ENCODE measurements at places on chromosomes 2 and 18.

GRCh38 chr18:22467760-22468553 lies 50.2 kb upstream of the CTAGE1 start:
- DNase-seq: no peak

DNA sequence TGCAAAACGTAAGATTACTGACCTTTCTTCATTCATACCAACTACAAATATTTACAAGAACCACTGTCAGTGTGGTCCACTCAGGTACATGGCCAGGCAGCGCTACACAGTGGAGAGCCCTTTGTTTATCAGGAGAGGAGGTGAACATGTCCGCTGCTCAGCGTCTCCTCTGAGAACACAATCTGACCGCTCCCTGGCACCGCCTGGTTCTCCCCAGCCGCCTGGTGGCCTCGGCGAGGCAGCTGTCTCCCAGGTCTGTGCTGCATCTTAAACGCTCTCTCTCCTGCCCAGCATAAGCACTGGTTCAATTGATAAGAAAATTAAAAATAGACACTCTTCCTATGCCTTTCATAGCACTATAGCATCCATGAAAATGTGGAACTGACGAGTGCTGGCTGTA lies 146.8 kb upstream of the PXDN start:
- no peak for DNase-seq

- no peak for DNase-seq
These were observed 22.7 kb downstream of the RUFY4 start for GRCh38 chr2:218091746-218092145.

GRCh38 chr2:5969303-5969702 lies 277.1 kb downstream of the SOX11 start:
- DNase-seq: peak; percentile 95

- no peak for DNase-seq
These were observed 1.5 kb upstream of the IL1RL2 start for GRCh38 chr2:102185347-102185746.

- DNase-seq: no peak
These were observed 523.5 kb downstream of the ARHGAP15 start for GRCh38 chr2:143652692-143653091.
